A673 (cell line): ENCODE measurements at places on chromosomes 3 and 15.

DNA sequence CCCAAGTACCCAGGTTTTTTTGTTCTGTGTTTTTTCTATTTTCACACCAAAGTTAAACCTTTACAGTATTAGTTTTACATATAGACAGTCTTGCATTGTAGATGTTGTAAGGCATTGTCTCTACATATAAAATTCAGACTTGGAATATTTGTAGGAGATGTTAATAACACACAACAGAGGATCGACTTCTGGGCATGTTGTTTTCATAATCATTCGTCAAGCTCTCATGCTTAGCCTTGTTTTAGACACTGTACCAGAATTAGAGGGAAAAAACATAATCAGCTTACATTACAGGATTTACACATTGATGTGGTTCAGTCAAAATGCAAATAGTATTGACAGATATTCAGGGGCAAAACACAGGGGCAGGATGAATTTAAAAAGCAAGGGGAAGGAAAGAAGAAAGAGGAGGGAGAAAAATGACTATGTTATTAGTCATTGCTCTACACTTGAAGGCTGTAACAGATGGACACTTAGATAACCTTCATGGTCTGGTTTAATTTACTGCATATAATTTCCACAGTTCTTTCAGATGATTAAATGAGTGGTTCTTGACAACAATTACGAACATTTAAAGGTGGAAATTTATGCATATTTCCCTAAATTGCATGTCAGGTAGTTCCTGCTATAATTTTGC lies 7.5 kb downstream of the CMSS1 start:
- DNase-seq, result no peak

GRCh38 chr15:98899272-98900021 lies 108.1 kb downstream of the PGPEP1L start:
- DNase-seq, result no peak

DNA sequence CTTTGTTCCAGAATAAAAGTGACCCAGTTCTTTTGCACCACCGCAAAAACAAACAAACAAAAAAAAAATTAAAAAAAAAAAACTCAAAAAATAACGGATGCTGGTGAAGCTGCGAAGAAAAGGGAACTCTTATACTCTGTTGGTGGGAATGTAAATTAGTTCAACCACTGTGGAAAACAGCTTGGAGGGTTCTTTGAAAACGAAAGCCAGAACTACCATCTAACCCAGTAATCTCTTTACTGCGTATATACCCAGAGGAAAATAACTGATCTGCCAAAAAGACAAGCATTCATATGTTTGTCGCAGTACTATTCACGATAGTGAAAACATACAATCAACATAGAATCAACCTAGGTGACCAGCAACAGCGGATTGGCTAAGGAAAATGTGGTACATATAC lies 298.9 kb upstream of the CBLB start:
- DNase-seq, result no peak

DNA sequence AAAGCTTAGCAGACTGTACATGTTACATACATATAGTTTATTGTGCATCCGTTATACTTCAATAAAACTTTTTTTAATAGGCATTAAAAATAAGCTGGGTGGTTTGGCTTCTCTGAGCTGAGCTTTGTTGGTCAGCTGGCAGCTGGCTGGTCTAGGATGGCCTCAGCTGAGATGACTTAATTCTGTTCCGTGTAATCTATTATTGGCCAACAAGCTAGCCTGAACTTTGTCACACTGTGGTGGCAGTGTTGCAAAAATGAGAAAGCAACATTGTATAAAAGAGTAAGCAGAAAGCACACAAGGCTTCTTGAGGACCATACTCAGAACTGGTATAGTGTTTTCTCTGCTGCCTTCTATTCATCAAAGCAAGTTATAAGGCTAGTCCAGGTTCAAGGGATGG lies 45.2 kb downstream of the CGGBP1 start:
- DNase-seq, result no peak

DNA sequence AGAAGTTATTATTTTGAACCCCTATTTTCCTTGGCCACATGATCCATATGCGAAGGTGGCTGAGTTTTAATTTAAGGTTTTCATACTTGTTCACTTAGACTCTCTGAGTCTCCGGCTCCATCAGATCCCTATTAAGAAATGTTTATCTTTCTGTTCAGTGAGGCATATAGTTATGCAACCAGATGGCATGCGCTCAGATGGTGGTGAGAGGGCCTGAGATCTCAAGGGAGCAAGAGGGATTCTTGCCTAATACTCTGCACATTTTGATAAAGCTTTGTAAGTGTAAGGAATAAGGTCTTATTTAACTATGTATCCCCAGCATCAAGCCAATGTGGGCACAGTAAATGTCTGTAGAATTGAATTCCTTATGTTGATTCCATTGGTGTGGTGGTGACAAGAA lies 78.9 kb upstream of the DPH6 start:
- peak; percentile 40 for DNase-seq

DNA sequence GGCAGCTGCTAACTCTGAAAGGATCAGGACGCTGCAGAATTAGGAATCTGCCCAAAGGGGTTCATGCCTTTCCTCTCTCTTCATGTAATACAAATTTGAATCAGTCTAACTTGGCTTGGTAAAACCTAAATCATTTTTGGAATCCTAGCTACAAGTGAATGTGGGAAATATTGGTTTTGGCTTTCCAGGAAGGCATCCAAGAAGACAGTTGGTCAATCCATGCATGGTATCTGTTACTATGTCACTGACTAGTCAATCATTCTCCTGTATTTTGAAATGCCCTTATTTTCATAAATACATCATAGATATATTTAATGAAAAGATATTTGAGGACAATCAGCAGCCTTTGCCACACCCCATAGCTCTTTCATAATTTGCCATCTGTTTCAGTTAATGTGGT lies 7.5 kb upstream of the PLS1 start:
- no peak for DNase-seq
